NCI-H2029 treated with DMSO at 0.1 percent for 48 hours (cell line): ENCODE measurements at places on chromosomes 4 and X.

DNA sequence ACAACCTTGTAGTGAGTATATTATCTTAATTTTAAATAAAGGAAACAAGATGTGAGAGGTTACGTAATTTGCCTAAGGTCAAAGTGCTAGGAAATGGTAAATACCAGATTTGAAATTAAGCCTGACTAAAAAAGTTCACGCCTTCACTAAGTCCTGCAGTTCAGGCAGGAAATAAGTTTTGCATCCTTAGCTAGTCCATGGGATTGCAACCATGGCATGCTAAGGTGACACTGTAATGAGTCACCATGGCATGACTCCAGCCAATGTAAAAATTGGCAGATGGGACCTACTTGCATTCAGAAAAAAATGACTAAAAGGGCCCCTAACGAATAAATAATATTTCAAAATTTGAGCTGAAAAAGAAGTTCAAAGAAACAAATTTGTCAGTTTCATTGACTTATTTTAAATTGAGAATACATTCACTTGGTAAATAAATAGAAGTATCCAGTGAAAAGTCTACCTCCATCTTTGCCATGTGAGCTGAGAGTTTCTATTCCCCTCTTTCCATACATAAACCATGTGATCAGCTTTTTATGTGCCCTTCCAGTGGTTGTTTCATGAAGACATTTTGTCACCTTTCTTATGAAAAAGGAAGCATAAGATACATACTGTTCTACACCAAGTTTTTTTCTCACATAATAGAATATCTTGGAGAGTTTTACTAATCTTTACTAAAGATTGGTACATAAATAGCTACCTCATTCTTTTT lies 72.4 kb downstream of the ANKRD50 start:
- no peak for DNase-seq

DNA sequence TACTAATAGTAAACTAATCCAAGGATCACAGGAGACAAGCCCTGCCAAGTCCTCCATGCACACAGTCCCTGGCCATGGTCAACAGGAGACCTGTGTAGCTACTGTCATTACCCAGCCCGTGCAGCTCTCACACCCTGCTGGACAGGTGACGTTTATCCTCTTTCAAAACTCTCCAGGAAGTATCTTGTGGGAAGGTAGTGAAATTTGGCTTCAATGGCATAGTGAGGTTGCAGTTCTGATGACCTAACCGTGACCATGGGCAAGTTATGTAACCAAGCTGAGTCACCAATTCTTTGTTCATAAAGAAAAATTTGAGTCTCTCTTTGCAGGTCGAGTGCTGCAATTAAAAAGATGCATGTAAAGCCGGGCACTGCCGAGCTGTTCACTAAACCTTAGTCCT lies 11.3 kb upstream of the SLC2A9 start:
- no peak for DNase-seq

- DNase-seq = no peak
Observed at GRCh38 chr4:125772680-125773079, 457.9 kb downstream of the FAT4 start.

- DNase-seq = no peak
Observed at GRCh38 chr4:140152751-140153418, 1.1 kb downstream of the MAML3 start.

- DNase-seq = no peak
Observed at GRCh38 chr4:37757121-37757520, 69.4 kb upstream of the PGM2 start.
